ENCODE measurements at places on chromosomes 7 and 10.

DNA sequence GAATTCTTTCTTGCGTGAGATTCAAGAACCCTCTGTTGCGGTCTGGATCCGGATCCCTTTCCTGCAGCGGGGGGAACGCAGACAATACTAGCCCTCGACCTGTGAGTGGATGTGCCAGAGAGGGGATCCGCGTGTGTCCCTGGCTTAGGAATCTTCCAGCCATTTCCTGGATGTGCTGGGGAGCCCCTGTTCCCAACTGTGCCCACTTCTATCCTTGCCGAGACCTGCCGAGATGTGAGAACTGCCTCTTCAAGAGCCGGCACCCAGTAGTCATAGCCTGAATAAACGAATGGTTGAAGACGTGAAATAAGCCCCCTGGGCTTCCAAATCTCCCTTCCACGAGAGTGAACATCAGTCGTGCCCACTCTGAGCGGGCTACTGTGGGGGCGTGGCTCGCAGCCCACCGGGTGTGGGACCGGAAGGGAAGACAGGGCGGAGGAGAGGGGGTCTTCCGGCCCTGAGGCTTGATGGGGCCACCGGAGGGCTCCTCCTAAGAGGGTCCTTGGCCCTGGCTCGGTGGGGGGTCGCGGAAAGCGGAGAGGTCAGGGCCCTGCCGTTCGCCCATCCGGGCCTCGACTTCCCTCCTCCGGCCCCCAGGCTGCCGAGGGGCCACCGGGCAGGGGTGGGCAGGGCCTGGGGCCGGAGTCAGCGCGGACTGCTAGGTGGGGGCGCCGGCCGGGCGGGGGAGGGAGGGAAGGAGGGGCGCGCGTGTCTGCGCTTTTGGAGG, 1.3 kb upstream of the CCDC136 start:
- DNase-seq, result no peak

DNA sequence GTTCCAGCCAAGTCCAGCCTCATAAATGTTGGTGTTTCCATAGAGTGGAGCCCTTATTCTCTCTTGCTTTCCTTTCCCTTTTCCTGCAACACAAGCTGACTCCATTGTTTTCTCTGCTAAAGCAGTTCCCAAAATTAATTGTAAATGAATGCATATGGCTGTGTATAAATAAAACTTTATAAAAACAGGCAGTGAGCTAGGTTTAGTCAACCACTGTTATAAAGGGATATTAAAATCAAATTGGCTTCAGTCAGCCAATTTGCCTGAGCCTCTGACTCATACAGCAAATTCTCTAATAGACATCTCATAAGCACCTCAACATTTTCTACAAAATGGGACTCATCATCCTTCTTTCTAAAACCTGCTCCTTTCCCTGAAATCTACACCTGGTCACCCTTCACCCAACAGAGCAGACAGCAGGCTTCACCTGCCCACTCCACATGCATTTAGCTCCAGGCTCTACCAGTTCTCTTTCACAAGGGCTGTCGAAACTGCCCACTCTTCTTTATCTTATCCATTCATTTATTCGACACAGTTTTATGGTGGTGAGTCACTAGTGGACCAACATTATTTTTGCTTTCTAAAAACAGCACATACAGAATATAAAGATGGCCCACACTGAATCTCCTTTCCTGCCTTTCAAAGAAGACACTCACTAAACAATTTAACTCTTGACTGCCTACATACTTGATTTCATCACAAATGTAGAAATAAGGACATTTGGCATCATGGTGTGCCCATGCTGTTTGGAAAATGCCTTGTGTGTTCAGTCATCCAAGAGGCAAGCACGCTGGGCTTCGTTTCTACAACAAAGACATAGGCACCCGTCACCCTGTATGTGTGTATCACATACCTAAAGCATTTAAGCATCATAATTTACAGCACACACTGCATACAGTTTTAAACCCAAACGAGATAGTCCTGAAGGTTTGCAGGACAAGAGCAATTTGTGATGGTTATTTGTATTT, 74.6 kb upstream of the C7orf33 start:
- no peak for DNase-seq

DNA sequence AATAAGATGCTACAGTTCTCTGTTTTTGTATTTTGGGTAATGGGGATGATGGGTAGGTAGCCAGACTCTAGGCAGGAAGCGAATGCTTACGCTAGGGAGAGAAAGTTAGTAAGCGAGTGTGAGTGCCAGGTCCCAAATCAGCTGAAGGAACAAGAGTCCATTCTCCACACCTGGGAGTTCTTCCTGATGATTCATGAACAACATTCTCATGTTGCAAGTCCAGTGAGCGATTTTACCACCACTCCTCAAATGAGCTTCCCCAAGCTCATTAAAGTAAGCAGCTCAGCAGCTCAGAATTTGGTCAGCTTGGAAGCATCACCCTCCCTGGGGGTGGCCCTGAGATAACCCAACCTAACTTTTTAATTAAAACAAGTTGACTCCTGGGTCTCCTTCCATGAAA, 27.3 kb downstream of the SH3PXD2A start:
- no peak for DNase-seq

DNA sequence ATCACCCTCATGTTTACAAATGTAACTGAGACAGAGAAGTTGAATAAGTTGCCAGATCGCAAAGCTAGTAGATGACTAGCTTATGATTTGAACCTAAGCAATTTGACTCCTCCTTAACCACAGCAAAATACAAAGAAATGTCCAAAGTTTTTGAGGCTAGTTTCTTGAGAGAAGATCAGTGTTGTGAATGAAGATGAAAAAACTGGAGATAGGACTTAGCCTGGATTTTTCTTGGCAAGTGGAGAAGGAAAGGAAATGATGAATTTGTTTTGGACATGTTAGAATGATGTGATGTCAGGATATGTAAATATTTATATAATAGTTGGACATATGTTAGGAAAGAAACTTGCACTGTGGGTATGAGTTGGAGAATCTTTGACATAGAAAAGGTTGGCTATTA, 149.8 kb downstream of the LSMEM1 start:
- no peak for DNase-seq

GRCh38 chr10:123769647-123770046, 103.5 kb downstream of the GPR26 start:
- no peak for DNase-seq

- DNase-seq, result no peak
Observed at GRCh38 chr10:89653410-89653869, 8.4 kb upstream of the PANK1 start.

DNA sequence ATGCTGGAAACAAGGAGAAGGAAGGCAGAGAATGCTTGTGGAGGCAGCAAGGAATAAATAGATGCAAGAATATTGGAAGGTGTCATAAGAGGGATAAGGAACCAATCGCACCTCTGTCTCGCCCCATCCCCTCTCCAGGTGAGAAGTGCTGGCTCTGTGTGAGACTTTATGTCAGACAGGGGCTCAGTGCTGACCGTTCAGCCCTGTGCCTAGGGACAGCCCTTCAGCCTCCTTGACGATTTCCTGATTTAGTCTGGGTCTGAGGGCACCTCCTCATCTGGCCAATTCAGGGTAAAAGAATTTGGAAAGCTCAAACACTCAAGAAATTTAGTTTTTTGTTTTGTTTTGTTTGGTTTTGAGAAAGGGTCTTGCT, 54.9 kb downstream of the FAM241B start:
- DNase-seq, result no peak

GRCh38 chr7:36630112-36630650, 94.1 kb downstream of the AOAH start:
- no peak for DNase-seq

DNA sequence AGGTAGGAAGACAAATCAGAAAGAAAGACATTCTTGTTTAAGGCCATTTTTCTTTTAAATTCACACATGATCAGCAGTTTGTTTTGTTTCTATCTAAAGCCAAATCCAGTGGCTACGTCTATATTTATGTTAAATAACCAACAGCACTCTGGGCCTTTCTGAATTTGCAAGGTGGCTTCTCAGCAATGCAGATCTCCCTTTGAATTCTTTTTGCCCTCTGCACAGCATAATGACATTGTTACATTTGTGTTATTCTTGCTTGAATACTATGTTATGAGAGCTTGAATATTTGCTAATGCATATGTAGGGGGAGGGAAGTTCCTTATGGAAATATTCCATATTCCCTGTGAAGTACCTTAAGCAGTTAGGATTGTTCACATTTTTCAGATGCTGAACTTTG, 73.4 kb upstream of the PPP1R17 start:
- DNase-seq, result no peak

- DNase-seq, result no peak
Observed at GRCh38 chr7:26117142-26117807, 34.7 kb upstream of the NFE2L3 start.

DNA sequence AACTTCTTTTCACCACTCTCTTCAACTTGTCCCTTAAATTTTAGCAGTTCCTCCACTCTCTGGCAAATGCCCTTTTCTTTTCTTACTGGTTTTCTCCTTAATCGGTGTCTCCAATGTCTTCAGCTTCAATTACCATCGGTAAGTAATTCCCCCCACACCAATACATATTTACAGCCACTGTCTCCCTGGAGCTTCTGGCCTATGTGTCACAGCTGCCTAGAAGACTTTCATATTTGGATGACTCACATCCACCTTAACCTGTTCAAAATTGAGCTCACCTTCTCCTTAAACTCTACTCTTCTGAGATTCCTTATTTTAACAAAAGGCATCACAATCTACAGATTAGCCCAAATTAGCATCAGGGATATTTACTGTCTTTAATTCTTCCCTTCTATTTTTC, 380.4 kb downstream of the POM121L12 start:
- no peak for DNase-seq

DNA sequence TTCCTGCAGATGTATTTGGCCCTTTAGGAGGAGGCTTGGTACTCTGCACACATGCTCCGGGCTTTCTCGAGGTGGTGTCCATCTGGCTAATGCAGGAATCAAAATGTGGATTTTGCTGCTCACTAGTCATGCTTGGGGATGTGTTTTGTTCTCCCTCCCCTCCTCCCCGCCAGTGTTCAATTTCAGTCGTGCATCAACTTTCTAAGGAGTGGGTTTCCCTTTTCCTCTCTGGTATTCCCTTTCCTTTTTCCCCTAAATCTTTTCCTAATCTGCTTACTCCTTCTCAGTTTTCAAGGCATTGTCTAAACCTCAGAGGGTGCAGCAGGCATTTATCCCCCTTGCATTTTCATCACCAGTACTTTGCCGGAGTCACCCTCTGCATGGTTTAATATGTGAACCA, 201.8 kb downstream of the CCDC3 start:
- DNase-seq, result no peak

DNA sequence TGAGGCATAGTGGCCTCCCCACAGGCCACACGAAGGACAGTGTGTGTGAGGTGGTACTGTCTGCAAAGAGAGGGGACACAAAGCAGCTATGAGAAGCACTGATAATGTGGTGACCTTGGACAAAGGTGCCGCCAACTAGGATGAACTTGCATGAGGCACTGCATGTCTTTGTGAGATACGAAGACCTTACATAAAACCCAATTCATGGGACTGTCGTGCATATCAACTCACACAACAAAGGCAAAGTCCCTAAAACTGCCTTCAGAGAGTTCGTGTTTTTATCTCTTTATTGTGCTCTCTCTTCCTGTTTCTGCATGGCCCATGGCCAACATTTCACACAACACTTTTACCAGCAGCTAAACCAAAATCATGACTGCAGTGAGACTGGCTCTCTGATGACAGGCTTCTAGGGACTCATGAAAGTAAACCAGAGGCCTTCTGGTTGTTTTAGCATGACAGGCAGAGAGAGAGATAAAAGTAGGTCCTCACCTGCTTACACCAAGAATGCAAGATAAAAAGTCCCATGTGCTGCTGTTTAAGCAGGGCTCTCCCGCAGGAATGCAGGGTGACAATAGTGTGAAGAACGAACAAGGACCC, 347.8 kb downstream of the ELMO1 start:
- no peak for DNase-seq

DNA sequence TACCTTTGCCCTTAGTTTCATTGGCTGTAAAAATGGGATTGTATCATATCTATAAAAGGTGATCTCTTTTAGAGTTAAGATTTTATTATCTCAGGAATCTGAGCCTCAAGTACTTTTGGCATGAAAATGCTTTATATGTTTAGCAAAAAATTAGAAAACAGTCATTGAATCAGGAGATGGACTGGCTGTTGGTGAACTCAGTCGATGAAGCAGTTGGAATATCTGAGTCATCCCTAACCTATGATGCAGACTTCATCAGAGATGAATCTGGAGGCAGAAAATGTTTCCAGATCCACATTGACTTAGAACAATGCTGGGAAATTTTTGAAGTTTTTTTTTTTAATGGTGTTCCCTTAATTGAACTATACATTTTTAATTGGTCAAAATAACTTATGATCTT, 228.5 kb downstream of the SLC25A13 start:
- DNase-seq, result peak; percentile 23

DNA sequence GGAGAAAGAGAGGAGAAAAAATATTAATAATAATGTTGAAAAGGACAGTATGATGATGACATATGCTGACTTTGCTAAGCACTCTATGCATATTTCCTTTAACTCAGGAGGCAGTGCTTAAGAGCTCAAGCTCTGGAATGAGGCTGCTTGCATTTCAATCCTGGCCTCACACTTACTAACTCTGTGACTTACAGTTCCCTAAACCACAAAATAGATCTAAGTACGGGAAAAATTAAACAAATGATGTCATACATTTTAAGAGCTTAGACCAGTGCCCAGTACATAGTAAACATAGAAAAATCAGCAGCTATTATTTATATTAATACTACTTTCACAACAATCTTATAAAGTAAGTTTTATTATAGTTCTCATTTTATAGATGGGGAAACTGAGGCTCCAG, 61.3 kb downstream of the GFRA1 start:
- DNase-seq, result no peak

DNA sequence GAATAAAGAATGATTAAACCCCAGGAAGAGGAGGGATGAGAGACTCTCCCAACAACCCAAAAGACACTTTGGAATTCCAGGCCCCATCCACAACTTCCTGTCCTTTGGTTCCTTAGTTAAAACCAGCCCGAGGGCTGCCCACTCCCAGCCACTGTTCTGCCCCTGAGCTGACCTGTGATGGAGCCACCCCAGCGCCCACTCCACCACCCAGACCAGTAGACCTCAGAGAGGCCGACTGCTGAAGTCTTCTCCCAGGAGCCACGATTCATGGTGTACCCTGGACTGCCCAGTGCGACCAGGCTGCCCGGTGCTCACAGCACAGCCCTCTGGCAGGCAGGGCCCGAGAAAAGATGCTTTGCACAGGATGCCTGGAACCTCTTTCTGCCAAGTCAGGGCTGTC, 6.7 kb downstream of the VSTM4 start:
- no peak for DNase-seq

GRCh38 chr7:18437101-18437500, 58.4 kb upstream of the HDAC9 start:
- no peak for DNase-seq

- no peak for DNase-seq
Observed at GRCh38 chr7:151592868-151593486, 73.3 kb upstream of the RHEB start.

- DNase-seq, result no peak
Observed at GRCh38 chr10:124205432-124205831, 112.0 kb upstream of the CHST15 start.

DNA sequence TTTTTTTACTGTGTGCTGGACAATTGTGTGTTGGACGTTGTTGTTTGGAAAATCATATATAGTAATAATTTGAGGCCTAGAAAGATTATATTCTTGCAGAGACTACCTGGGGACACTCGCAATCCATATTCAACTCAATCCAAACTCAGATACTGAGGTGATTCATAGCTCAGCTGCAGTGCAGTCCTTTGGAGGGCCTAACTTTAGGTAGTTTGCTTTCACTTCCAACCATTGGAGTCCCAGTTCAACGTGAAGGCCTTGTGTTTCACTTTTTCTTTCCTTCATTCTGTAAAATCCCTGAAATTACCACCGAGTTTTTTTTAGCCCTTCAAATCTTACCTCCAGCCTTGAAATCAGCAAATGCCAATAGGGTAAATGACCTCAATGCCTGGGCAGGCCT, 32.3 kb downstream of the ATRNL1 start:
- no peak for DNase-seq

GRCh38 chr10:80501381-80501912, 36.3 kb upstream of the SH2D4B start:
- no peak for DNase-seq

All from NCI-H1436 (cell line).